Hepatocyte (in vitro differentiated cells): ENCODE measurements at places on chromosomes 7 and 10.

- no peak for DNase-seq
Measured at GRCh38 chr10:124455441-124455840, 5.6 kb upstream of the NKX1-2 start.

DNA sequence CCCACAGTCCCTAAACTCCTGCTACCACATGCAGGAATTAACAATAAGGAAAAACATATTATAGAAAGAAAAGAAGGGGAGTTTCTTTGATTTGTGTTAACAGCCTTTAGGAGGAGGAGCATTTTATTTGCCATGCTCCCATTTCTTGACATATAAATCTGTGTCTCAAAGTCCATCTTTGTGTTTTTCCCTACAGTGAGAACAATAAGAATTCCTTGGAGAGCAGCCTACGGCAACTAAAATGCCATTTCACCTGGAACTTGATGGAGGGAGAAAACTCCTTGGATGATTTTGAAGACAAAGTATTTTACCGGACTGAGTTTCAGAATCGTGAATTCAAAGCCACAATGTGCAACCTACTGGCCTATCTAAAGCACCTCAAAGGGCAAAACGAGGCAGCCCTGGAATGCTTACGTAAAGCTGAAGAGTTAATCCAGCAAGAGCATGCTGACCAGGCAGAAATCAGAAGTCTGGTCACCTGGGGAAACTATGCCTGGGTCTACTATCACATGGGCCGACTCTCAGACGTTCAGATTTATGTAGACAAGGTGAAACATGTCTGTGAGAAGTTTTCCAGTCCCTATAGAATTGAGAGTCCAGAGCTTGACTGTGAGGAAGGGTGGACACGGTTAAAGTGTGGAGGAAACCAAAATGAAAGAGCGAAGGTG, 4.1 kb downstream of the IFIT2 start:
- DNase-seq: peak; percentile 13

DNA sequence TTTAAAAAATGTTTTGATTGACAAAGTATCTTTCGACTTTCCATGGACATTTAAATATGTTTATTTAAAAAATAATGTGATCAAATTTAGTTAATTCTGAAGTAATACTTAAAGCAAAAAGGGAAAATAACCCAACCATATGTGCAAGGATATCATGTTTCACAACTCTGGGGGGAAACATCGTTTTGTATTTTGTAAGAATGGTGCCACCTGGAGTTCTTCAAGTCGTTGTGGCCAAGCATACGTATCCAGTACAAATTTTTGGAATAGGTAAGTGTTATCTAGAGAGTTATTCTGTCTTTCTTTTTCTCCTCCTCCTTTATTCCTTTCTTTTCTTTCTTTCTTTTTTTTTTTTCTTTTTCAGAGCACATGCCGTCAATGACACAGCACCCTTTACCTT, 176.2 kb upstream of the CSTF2T start:
- no peak for DNase-seq

GRCh38 chr7:40782836-40783235, 648.0 kb downstream of the SUGCT start:
- no peak for DNase-seq

- no peak for DNase-seq
Measured at GRCh38 chr10:118732245-118733165, 22.3 kb downstream of the CACUL1 start.

DNA sequence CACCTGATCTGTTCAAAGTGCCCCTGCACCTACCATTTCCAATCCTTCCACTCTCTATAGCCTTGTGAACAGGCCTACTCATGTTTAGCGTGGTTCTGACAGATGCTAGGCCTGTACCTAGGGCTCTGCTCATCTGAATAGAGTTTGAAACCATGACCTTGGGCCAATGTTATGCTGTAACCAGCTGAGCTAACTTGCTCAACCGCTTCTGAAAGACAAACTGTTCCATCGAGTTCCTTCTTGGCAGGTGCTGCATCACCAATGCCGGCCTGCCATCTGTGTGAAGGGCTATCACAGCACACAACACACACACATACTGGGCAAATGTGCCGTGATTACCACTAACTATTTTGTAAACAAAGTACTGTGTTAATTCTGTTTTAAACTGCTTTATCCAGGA, 419.0 kb upstream of the GALNT17 start:
- DNase-seq: no peak

DNA sequence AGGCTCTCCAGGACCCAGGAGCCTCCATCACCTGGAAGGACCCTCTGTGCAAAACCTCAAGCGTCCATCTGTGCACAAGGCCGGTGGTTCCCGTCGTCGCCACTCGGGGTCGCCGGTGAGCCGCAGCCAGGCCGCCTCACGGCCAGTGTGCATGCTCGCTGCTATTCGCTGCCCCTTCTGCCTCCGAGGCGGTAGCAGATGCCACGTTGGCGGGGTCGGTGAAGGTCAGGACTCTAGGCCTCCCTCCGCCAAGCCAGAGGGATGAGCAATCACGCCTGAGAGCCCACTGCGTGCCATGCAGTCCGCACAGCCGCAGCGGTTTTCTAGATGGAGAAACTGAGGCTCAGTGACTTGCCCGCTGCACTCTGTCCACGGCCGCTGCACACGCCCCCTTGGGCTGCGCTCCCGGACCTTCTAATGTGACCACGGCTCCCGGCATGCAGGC, 5.7 kb downstream of the UPK3B start:
- DNase-seq: no peak

DNA sequence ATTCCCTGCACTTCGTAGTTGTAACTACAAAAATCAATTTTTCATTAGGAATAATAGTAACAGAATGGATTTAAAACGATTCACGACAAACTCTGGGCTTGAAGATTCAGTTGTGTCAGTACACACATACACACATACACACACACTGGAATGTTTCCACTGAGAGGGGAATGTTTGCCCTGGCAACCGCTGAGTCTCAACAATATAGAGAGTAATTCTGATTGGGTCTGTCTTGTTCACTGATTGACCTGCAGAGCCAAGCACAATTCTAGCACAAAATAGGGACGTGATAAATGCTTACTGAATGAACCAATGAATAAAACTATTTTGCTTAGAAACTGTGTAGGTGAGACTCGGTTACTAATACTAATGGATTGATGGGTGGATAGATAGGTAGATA, 204.4 kb upstream of the CCDC6 start:
- DNase-seq: no peak

DNA sequence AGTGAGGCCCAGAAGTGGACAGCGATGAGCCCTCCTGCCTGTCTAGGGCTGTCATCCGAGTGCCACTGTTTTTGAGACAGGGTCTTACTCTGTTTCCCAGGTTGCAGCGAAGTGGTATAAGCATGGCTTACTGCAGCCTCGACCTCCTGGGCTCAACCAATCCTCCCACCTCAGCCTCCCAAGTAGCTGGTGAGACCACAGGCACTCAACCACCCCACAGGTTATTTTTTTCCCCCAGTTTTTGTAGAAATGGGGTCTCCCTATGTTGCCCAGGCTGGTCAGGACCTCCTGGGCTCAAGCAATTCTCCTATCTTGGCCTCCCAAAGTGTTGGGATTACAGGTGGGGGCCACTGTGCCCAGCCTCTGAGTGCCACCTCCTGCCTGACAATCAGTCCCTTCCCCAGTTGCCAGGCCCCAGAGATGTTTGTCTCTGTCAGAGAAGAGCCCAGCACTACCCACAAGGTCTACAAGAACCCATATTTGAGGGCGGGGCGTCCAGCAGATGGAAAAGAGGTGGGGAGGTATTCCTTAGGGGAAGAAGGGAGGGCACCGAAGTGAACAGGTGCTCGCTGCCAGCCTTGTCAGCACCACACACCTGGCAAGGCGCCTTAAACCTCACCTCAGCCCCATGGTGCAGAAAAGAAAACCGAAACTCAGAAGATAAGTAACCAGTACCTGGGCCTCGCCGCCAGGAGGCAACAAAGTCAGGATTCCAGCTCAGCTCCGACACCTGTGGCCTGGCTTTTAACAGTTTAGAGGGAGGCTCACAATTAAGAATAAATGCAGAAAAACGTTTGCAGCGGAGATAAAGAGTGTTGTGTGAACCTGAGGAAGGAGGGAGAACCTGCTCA, 77.4 kb upstream of the ANLN start:
- peak; percentile 69 for DNase-seq

- DNase-seq: no peak
Measured at GRCh38 chr7:96499532-96499931, 177.6 kb upstream of the SLC25A13 start.

GRCh38 chr7:146565872-146566271, 449.3 kb downstream of the CNTNAP2 start:
- DNase-seq: no peak
